SJSA1 (cell line): ENCODE measurements at places on chromosomes 13 and 19. TPM values are rescaled to one million over a fixed set of nuclear protein-coding genes. Genes with fewer than 3 reads are reported as not detected.

Gene TEX101
- not detected in 2 replicates for total RNA-seq

Gene C19orf81
- total RNA-seq = not detected in 2 replicates

Gene NEK5
- total RNA-seq = not detected in 2 replicates

Gene POU2F2
- 0.05 TPM in 1 of 2 replicates, not detected in the other for total RNA-seq

Gene JUND
- total RNA-seq = 17.2 and 69.6 TPM in 2 replicates

Gene GNG8
- not detected in 2 replicates for total RNA-seq

Gene SPACA4
- not detected in 2 replicates for total RNA-seq

Gene ZNF566
- 3.6 and 3.7 TPM in 2 replicates for total RNA-seq

Gene THSD8
- not detected in 2 replicates for total RNA-seq

Gene ATP4A
- not detected in 2 replicates for total RNA-seq

Gene MYBPC2
- total RNA-seq = not detected in 2 replicates

Gene TNFSF13B
- 0.11 TPM in 1 of 2 replicates, not detected in the other for total RNA-seq

Gene PLPP2
- 7.3 and 18.5 TPM in 2 replicates for total RNA-seq

Gene NOVA2
- not detected in 2 replicates for total RNA-seq

Gene AMER2
- total RNA-seq = not detected in 2 replicates

GRCh38 chr19:4951656-4952055 lies 17.3 kb upstream of the KDM4B start:
- H3K36me3 ChIP-seq = peaks cover 99% of the 10 kb centered on the region
- no peak overlapping the region for H3K27ac ChIP-seq
- no peak for DNase-seq

DNA sequence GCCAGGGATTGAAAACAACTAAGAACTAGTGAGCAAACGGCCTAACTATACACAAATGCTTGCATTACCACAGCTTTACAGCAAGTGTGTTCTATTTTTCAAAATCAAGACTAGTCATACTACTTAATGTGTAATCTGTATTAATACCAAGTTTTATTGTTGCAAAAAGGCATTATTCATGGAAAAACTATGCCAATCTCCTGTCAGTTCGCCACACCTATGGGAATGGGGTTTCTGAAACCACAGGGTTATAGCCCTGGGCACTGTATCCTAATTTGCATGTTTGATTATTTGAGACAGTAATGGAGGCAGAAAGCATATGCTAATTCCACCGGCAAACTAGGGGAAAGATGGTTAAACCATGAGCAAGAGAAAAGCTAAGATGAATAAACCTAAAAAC lies 14.3 kb downstream of the GAS6 start:
- peaks cover 6% of the 10 kb centered on the region for H3K36me3 ChIP-seq
- H3K27ac ChIP-seq = no peak overlapping the region
- DNase-seq = no peak
- peaks cover 7% of the 10 kb centered on the region for H3K4me1 ChIP-seq

DNA sequence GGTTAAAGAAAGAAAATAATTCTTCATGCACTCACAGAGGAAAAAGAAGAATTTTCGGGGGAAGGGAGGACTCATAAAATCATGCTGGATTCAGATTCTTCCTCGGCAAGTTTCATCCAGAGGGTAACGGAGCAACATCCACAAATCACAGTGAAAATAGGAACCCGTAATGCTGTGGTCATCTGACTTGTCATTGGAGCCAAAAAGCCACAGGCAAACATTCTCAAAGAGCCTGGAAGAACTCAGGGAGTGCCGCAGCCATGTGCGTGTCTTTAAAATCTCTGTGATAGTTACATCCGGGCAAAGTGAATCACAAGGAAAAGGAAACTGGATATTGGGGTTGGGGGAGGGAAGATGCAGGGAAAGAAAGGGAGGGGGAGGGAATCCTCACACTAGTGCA lies 33.0 kb upstream of the VSTM2B start:
- DNase-seq = no peak
- H3K27me3 ChIP-seq = no peaks in the 10 kb centered on the region
- H3K36me3 ChIP-seq = no peaks in the 10 kb centered on the region
- H3K27ac ChIP-seq = no peak overlapping the region
- H3K4me1 ChIP-seq = no peaks in the 10 kb centered on the region

DNA sequence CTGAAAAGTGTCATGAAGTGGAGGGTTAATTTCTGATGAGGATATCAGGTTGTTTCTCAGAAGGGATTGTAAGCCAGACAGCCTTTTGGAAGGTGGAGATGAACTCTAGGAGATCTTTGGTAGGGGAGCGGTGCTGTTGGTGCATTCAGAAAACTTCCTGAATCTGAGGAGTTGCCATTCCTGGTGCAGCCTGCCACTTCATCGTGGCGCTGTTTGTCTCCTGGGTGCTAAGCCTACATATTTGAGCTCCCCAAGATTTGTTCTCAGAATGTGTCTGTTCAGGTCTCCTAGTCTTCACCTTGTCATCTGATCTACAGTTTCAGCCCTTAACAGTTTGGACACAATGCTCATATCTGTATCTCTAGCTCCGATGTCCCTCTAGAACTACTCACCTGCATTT lies 285.6 kb downstream of the MTUS2 start:
- no peak overlapping the region for H3K27ac ChIP-seq
- H3K36me3 ChIP-seq = no peaks in the 10 kb centered on the region
- no peaks in the 10 kb centered on the region for H3K27me3 ChIP-seq
- H3K4me3 ChIP-seq = no peak overlapping the region
- no peak for DNase-seq

GRCh38 chr13:105207572-105208293 lies 1327.7 kb downstream of the EFNB2 start:
- no peak overlapping the region for H3K27ac ChIP-seq
- H3K4me1 ChIP-seq = no peaks in the 10 kb centered on the region
- DNase-seq = no peak
- H3K27me3 ChIP-seq = no peaks in the 10 kb centered on the region
- no peaks in the 10 kb centered on the region for H3K36me3 ChIP-seq

DNA sequence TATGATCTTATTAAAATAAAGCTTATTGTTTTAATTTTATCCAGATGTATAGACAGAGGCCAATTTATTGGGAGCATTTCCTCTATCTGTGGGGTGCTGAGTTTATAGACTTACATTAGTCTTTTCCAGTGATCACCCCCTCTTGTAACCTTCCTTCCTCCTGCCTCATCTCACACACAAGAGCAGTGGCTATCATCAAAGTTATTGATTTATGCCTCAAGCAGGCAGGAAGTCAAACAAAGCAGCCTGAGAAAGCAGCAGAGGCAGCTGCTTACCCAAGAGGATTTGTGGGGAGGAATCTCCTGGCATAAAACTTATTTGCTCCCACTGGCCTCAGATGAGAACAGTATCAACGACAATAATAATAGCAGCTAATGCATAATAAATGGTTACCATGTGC lies 26.3 kb upstream of the DCLK1 start:
- H3K27me3 ChIP-seq = no peaks in the 10 kb centered on the region
- no peaks in the 10 kb centered on the region for H3K36me3 ChIP-seq
- no peak for DNase-seq
- H3K4me1 ChIP-seq = no peaks in the 10 kb centered on the region
- no peak overlapping the region for H3K4me3 ChIP-seq

DNA sequence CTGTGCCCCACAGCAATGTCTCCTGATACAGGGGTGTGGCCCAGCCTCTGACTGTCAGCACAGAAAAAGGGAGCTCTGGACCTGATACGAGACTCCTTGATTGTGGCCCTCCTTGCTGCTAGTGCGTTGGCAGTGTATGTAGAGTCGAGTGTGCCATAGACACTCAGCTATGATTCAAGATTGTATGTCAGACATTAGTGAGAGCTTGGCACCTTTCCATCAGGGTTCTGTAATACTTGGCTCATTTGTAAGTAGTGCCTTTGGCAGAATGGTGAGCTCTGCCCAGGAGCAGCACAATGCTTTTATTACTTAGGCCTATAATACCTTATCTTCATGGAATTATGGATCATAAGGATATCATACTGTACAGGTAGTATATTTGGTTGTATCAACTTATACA lies 83.4 kb downstream of the ATP8A2 start:
- H3K27ac ChIP-seq = no peak overlapping the region
- no peaks in the 10 kb centered on the region for H3K4me1 ChIP-seq
- no peak for DNase-seq
- H3K36me3 ChIP-seq = no peaks in the 10 kb centered on the region
- no peak overlapping the region for H3K4me3 ChIP-seq

DNA sequence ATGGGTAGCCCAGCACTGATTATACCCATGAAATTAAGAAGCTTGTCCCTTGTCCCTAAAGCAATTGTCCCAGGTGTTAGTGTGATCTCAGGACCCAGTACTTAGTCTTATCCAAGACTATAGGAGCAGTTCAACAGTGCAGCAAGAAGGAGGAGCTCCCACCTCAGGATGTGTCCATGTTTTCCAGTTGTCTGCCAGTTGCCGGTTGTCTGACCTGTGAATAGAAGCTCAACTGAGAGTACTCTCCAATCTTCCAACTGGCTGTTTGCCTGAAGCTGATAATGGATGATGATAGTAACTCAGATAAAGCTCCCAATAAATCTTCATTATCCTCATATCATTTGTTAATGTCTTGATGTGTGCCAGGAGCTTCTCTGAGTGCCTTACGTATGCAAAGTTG lies 107.2 kb upstream of the HTR2A start:
- no peak for DNase-seq
- H3K27ac ChIP-seq = no peak overlapping the region
- H3K4me1 ChIP-seq = no peaks in the 10 kb centered on the region
- no peaks in the 10 kb centered on the region for H3K27me3 ChIP-seq
- H3K4me3 ChIP-seq = no peak overlapping the region

GRCh38 chr19:18223860-18224524 lies 2.2 kb downstream of the PDE4C start:
- no peaks in the 10 kb centered on the region for H3K36me3 ChIP-seq
- peaks cover 14% of the 10 kb centered on the region for H3K4me1 ChIP-seq
- peak overlapping the region; percentile 24 for H3K4me3 ChIP-seq
- H3K27ac ChIP-seq = no peak overlapping the region
- H3K27me3 ChIP-seq = 0 out of 2 replicates have a peak, but pooled peaks cover 2% of the 10 kb centered on the region

GRCh38 chr13:27266917-27267316 lies 3.7 kb upstream of the RASL11A start:
- H3K4me1 ChIP-seq = peaks cover 12% of the 10 kb centered on the region
- no peak for DNase-seq
- no peak overlapping the region for H3K27ac ChIP-seq
- H3K4me3 ChIP-seq = no peak overlapping the region
- peaks cover under 1% of the 10 kb centered on the region; the same call in 1 of the 2 replicates for H3K36me3 ChIP-seq

DNA sequence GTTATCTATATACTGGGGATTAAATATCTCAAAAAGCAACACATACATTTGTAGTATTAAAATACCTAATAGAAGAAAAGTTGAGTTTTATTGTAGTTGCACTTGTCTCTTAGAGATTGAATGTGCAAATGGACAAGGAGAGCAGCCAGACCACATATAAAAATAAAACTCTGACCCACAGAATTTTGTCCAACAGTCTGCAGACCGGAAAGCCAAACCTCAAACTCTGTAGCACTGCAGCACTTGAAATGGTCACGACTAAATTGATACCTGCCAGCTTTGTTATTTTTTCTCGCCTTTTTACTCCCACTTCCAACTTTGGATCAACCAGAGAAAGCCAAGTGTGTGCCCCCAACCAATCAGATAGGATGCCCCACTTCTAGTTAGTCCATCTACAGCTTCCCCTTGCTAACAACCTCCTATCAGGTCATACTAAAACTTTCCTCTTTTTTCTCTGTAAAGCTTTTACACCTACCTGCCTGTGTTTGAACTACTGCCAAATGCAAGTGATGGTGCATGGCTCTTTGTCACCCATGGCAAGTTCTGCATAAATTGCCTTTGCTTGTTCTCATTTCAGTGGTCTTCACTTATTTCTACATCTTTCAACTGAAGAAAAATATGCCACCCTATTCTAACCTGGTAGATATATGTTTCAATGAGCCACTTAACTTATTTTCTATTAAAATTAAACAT lies 1250.7 kb upstream of the SPRY2 start:
- no peak overlapping the region for H3K27ac ChIP-seq
- no peak for DNase-seq
- H3K4me3 ChIP-seq = no peak overlapping the region

GRCh38 chr19:1748115-1748872 lies 5.0 kb upstream of the ONECUT3 start:
- no peak overlapping the region for H3K27ac ChIP-seq
- peaks cover 38% of the 10 kb centered on the region for H3K4me1 ChIP-seq
- no peak overlapping the region for H3K4me3 ChIP-seq
- H3K36me3 ChIP-seq = no peaks in the 10 kb centered on the region
- no peak for DNase-seq

GRCh38 chr19:1082165-1082927 lies 12.8 kb downstream of the POLR2E start:
- DNase-seq = no peak
- no peak overlapping the region for H3K27ac ChIP-seq
- H3K27me3 ChIP-seq = peaks cover 15% of the 10 kb centered on the region; the same call in 1 of the 2 replicates
- H3K4me3 ChIP-seq = no peak overlapping the region

GRCh38 chr19:1745589-1746031 lies 7.7 kb upstream of the ONECUT3 start:
- H3K27ac ChIP-seq = no peak overlapping the region
- no peak for DNase-seq
- no peaks in the 10 kb centered on the region for H3K36me3 ChIP-seq
- H3K4me1 ChIP-seq = peaks cover 38% of the 10 kb centered on the region

- no peak overlapping the region for H3K4me3 ChIP-seq
- DNase-seq = no peak
- H3K36me3 ChIP-seq = peaks cover 65% of the 10 kb centered on the region
- peaks cover 10% of the 10 kb centered on the region for H3K4me1 ChIP-seq
- no peak overlapping the region for H3K27ac ChIP-seq
These were observed 1.7 kb upstream of the FKRP start for GRCh38 chr19:46744005-46744691.

DNA sequence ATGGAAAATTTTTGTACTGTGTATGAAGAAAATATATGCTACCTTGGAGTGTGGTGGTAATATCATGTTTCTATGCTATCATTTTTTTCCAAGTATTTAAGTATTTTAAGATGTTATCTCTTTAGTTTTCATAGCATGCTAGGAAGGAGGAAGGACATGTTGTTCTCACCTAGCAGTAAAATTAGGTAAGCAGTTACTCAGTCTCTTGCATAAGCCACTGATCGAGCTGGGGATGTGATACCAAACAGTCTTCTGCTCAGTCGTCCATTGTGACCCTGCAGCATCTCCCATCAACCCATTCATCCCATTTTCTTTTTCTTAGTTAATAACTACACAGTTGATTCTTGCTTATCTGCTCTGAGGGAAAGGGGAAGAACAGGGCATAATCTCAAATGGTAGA lies 130.6 kb downstream of the KLF5 start:
- DNase-seq = no peak
- H3K4me3 ChIP-seq = no peak overlapping the region
- no peak overlapping the region for H3K27ac ChIP-seq
- H3K27me3 ChIP-seq = no peaks in the 10 kb centered on the region
- no peaks in the 10 kb centered on the region for H3K36me3 ChIP-seq

- H3K27ac ChIP-seq = no peak overlapping the region
- peaks cover 56% of the 10 kb centered on the region for H3K27me3 ChIP-seq
- no peaks in the 10 kb centered on the region for H3K4me1 ChIP-seq
- H3K36me3 ChIP-seq = no peaks in the 10 kb centered on the region
- DNase-seq = no peak
These were observed 147.6 kb downstream of the ZIC5 start for GRCh38 chr13:99823961-99824360.

GRCh38 chr13:50401049-50401505 lies 385.8 kb downstream of the KCNRG start:
- no peak overlapping the region for H3K4me3 ChIP-seq
- no peaks in the 10 kb centered on the region for H3K36me3 ChIP-seq
- no peak for DNase-seq
- H3K27ac ChIP-seq = no peak overlapping the region

GRCh38 chr19:3821857-3822364 lies 35.7 kb upstream of the MATK start:
- peaks cover 26% of the 10 kb centered on the region for H3K27me3 ChIP-seq
- H3K36me3 ChIP-seq = no peaks in the 10 kb centered on the region
- no peak overlapping the region for H3K27ac ChIP-seq
